PC-3 (cell line): ENCODE measurements at places on chromosomes 3 and 15. TPM values are rescaled to one million over a fixed set of nuclear protein-coding genes. Genes with fewer than 3 reads are reported as not detected.

- DNase-seq: no peak
These were observed 28.0 kb downstream of the TIPARP start for GRCh38 chr3:156702367-156702766.

GRCh38 chr15:40960925-40961324 is 7.7 kb downstream of the CHAC1 start:
- peak; percentile 65 for DNase-seq

DNA sequence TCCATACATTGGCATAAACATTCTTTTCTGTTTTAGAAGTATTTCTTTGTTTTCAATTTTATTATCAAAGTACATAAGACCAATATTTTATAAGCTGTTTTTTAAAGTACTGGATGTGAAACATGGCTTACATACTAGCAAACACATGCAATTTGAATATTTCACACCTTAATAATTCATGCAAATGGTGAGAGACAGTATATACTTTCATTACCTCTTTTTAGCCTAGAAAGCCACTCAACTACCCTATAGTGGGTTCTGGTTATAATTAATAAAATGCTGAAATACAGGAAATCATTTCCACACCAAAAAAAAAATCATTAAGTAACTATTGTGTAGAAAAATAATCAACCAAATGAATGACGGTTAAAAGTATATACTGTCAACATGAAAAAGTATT is 38.5 kb upstream of the MELTF start:
- DNase-seq: no peak

DNA sequence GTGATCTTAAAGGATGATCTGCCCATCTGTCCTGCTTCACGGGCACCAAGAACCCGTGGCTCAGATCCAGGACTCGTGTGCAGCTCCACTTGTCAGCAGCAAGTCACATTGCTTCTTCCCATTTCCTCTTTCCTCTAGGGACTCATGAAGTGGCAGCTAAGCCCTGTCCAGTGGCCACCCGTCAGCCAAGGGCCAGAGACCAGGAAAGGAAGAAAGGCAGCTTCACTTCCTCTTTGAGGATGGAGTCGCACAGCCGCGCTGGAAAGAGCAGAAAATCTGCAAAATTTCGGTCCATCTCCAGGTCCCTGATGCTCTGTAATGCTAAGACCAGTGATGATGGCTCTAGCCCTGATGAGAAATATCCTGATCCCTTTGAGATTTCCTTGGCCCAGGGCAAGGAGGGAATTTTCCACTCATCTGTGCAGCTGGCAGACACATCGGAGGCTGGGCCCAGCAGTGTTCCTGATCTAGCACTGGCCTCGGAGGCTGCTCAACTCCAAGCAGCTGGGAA is 28.5 kb downstream of the IL16 start:
- no peak for DNase-seq

GRCh38 chr3:190517687-190518086 is 3.8 kb downstream of the IL1RAP start:
- peak; percentile 73 for DNase-seq

DNA sequence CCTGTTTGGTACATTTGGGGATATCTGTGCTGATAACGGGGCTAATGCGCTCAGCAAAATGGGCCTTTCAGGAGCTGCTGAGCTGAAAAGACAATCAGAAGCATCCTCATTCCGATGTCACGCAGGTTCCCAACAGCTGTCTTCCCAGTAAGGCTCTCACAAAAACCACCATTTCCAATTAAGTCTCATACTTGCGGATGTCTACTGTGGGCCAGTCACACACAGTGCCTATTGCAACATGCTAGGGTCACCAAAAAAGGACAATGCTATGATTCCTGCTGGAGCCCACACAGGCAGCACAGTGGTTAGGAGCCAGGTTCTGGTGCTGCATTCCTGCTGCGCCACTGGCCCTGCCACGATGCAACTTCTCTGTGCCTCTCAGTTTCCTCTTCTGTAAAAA is 16.4 kb upstream of the LDHAL6B start:
- no peak for DNase-seq

DNA sequence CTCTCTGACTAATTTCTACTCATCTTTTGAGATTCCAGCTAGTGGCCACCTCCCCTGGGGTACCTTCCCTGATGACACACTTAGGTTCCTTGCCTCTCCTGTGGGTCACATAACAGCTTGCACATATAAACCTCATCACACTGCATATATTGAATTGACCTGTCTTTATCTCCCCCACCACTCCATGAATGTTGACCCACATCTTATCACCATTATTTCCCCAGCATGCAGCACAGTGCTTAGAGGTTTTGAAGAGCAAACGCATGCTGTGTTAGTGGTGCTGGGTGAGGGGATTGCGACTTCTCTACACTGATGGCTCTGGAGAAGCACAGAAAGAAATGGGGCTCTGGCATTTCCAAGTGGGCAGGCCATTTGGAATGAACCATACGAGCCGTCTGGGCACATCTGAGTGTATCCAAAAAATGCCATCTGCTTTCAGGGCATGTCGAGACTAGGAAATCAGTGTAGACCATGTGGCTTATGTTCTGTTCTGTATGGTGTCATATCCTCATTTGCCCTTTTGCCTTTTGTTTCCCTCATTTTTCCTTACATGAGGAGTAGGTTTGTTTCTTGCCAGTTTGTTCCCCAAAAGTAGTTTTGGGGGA is 333.2 kb upstream of the TRIM42 start:
- no peak for DNase-seq

- DNase-seq: no peak
These were observed 53.1 kb upstream of the ULK4 start for GRCh38 chr3:42014921-42015533.

DNA sequence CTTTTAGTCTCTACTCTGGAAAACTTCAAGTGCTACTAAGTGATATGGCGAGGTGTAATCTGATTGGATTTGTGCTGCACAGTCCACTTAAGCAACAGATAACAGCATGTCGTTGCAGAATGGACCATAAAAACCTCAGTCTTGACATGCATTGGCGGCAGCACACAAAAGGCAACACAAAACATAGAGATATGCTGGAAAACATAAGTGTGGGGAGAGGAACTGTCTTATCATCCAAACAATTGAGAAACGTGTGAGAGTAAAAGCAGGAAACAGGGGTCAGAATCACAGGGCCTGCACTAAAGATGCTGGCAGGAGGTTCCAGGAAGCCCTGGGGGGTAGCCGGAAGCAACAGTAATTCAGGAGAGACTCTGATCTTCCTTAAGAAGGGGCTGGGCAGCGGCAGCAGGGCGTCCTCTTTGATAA is 82.1 kb downstream of the CGNL1 start:
- DNase-seq: no peak

GRCh38 chr3:111087924-111088469 is 16.4 kb downstream of the NECTIN3 start:
- no peak for DNase-seq

DNA sequence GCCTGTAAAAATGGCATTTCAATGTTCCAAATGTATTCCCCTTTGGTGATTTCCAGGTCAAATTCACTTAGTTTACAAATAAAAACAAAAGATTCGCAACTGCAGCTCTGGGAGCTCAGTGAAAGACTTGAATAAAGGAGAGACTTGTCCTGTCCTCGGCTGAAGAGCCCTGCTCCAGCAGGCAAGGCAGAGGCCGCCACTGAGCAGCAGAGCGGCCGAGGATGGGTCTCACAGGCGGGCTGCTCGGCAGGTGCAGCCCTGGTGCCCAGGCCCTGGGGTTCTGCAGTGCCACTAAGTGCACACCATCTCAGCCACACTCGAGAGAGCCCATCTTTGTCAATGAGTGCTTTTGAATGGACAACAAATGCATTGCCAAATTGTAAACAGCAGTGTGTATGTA is 856.2 kb downstream of the AGBL1 start:
- DNase-seq: no peak

RAB5A gene
- 61.3 and 86.8 TPM in 2 replicates for total RNA-seq

PLIN1 gene
- 1.0 and 1.3 TPM in 2 replicates for total RNA-seq

RPL29 gene
- total RNA-seq: 1,539 and 1,807 TPM in 2 replicates

CDHR4 gene
- not detected in 2 replicates for total RNA-seq

PARP15 gene
- not detected in 2 replicates for total RNA-seq

SCG5 gene
- 1.3 and 1.6 TPM in 2 replicates for total RNA-seq

CCDC54 gene
- not detected in 2 replicates for total RNA-seq
